Activated naive CD4-positive, alpha-beta T cell (primary cell): ENCODE measurements at places on chromosomes 7 and 10.

- DNase-seq, result no peak
Observed at GRCh38 chr7:102979670-102980069, 66.9 kb downstream of the LRRC17 start.

- DNase-seq, result no peak
Observed at GRCh38 chr10:129719415-129719739, 244.7 kb downstream of the EBF3 start.

DNA sequence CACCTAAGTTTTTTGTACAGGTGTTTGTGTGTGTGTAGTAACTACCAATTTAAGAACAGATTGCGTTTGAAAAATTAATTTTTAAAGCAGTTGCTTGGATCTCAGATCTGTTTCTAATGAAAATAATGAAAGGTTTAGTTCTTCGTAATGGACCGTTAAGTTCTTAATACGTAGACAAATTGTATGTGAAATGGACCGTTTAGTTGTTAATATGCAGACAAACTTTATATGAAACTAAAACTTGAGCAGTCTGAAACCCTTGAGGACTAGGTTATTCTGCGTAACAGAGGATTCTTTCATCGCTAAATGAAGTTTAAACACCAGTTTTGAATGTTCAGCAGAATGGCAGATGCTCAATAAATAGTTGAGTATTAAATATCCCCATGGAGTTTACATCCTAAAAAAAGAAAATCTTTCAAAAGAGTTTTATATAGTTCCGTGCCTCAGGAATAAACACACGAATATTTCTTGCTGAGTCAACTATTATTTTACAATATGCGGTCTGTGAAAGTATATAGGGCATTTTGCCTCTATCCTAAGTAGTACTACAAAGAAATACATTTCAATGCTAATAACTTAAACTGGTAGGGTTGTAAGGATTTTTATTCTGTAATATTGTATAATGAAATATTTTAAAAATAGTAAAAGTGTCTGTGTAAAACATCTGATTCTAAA lies 1.2 kb downstream of the DBF4 start:
- no peak for DNase-seq

DNA sequence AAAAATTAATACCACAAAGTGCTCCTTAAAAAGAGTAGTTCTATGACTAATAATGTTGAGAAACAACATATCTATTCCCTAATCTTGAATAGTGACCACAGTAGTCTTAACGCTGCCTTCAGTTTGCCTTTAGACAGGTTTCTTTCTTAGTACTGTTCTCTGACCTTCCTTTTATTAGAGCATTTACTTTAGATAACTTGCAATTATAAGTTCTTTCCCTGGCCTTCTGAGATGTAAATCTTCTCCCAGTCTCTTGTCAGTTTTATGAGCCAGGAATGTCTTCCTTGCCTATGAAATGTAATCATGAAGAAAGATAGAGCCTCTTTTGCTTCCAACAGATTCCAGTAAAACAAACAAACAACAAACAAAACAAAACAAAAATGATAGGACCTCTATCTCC lies 1119.8 kb upstream of the LRRTM3 start:
- DNase-seq, result no peak

GRCh38 chr10:94623572-94623971 lies 60.0 kb upstream of the CYP2C18 start:
- DNase-seq, result no peak
